ENCODE measurements at places on chromosomes 12 and 14.

GRCh38 chr12:132179431-132180362 lies 35.4 kb downstream of the NOC4L start:
- no peaks in the 10 kb centered on the region for H3K36me3 ChIP-seq
- peaks cover 11% of the 10 kb centered on the region for H3K4me1 ChIP-seq
- H3K27ac ChIP-seq = no peak overlapping the region
- peaks cover 45% of the 10 kb centered on the region for H3K27me3 ChIP-seq
- no peak overlapping the region for H3K4me3 ChIP-seq

GRCh38 chr12:12608557-12608957 lies 3.1 kb upstream of the CREBL2 start:
- DNase-seq = no peak
- H3K36me3 ChIP-seq = no peaks in the 10 kb centered on the region
- H3K4me3 ChIP-seq = no peak overlapping the region
- H3K27me3 ChIP-seq = no peaks in the 10 kb centered on the region
- H3K4me1 ChIP-seq = peaks cover 4% of the 10 kb centered on the region

GRCh38 chr14:75283833-75284563 lies 5.4 kb downstream of the FOS start:
- DNase-seq = no peak
- H3K27ac ChIP-seq = no peak overlapping the region
- peaks cover 19% of the 10 kb centered on the region for H3K36me3 ChIP-seq
- peaks cover 2% of the 10 kb centered on the region for H3K27me3 ChIP-seq

DNA sequence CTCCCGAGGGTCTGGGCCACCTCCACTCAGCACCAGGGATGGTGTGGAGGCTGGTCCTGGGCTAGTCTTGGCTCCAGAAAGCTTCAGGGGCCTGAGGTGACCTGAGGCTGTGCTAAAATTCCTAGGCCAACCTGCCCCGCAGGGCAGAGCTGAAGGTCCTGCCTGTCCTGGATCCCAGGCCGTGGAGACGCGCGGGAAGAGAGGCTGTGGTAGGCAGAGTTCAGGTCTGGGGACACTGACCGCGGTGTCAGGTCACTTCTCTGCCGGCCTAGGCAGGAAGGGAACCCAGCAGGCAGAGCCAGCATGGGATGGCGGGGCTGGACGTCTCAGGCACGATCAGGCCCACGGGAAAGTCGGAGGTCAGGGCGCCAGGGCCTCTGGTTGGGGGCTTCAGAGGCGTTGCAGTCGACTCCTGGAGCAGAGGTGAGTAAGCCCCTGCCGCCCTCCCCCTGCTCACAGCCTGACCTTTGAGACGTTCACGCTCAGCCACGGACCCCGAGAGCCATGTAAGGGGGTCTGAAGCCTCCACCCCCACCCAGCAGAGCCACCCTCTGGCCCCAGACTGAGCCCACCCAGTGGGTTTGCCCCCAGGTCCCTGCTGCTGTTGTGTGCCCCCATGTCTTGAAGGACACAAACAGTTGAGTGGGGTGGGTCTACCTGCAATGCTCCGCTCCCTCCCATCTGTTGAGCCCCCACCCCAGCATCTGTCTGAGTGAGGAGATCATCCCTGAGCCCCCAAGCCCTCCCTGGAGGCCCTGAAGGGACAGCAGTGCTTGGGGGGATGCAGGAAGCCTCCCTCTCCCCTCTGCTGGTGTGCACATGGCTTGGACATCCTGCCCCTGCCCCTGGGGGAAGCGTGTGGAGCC lies 142.7 kb downstream of the KIF26A start:
- H3K27me3 ChIP-seq = no peaks in the 10 kb centered on the region
- H3K4me3 ChIP-seq = no peak overlapping the region
- H3K4me1 ChIP-seq = no peaks in the 10 kb centered on the region
- no peak for DNase-seq
- H3K36me3 ChIP-seq = no peaks in the 10 kb centered on the region
- H3K27ac ChIP-seq = no peak overlapping the region

GRCh38 chr12:102958073-102958829 lies 777 bp downstream of the ASCL1 start:
- H3K36me3 ChIP-seq = no peaks in the 10 kb centered on the region
- DNase-seq = peak; percentile 81
- H3K4me1 ChIP-seq = peaks cover 16% of the 10 kb centered on the region
- H3K27me3 ChIP-seq = peaks cover 93% of the 10 kb centered on the region
- H3K27ac ChIP-seq = no peak overlapping the region

DNA sequence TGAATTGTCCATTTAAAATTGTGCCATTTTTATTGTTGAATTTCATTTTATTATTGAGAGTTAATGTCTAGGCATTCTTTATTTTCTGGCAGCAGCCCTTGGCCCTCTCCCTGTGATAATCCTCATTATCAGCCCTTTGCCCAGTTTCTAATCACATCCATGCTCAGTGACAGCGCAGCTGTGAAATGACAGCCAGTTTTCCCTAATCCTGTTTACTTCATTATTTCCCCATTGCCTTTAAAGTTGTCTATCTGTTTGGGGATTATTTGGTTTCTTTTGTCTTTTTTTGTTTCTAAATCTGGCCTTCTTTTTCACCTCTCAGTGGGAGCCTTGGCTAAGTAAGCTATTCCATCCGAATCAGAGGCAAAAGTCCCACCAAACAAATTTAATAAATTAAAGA lies 476.9 kb downstream of the SLC6A15 start:
- H3K27ac ChIP-seq = no peak overlapping the region
- H3K36me3 ChIP-seq = no peaks in the 10 kb centered on the region
- no peak overlapping the region for H3K4me3 ChIP-seq
- DNase-seq = peak; percentile 4

- H3K36me3 ChIP-seq = peaks cover 14% of the 10 kb centered on the region
- H3K27me3 ChIP-seq = no peaks in the 10 kb centered on the region
- H3K4me3 ChIP-seq = no peak overlapping the region
- H3K4me1 ChIP-seq = peaks cover 24% of the 10 kb centered on the region
- no peak overlapping the region for H3K27ac ChIP-seq
- DNase-seq = no peak
These were observed 8.0 kb upstream of the SELPLG start for GRCh38 chr12:108641446-108642268.

DNA sequence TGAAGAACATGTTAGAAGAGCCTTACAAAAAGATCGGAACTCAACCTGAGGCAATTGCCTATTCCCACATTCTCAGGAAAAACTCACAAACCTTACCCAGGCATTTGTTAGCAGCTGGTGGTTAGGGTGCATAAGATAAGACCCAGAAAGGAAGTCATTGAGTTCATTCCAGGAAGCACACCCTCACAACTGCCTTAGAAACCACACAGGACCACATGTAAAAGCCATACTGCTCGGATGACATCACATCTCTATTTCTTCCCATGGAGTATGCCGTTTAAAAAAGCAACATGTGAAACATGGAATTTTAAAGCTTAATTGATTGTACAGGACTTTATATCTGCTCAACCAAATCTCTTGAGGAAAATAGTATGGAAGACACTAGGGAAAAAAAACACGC lies 411.2 kb downstream of the DAD1 start:
- H3K4me1 ChIP-seq = peaks cover 1% of the 10 kb centered on the region
- no peak overlapping the region for H3K4me3 ChIP-seq
- H3K27me3 ChIP-seq = no peaks in the 10 kb centered on the region
- DNase-seq = no peak
- H3K27ac ChIP-seq = no peak overlapping the region
